ENCODE measurements at places on chromosomes 2 and 18.

GRCh38 chr2:178110681-178111080 lies 1.6 kb upstream of the RBM45 start:
- no peak for DNase-seq

- DNase-seq = no peak
These were observed 57.2 kb downstream of the TACR1 start for GRCh38 chr2:75142081-75142480.

DNA sequence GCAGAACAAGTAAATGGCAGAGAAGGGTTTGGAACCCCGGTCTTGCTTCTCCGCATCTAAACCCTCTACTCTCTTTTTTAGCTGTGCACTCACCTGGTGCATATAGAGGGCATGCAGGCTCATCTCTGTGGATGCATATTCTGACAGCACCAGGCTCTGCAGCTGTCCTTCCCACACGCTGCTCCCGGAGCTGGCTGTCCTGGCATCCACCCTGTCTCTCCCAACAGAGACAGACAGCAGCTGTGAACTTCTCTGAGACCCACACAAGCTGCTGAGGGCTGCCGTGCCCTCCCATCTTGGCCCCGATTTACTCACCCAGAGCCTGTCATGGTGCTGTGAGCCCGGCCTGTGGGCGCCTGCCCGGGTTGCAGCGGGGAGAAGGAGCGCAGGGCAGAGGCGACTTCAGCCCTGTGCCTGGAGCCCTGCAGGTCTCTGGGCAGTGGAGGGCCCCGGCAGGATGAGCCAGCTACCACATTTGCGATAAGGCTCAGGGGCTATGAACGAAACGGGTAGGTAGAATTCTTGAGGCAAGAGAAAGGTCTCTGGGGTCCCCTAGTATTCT lies 3.3 kb upstream of the ABCB6 start:
- DNase-seq = no peak

- DNase-seq = no peak
These were observed 252.1 kb downstream of the RBM43 start for GRCh38 chr2:151009437-151010175.

- DNase-seq = peak; percentile 9
These were observed 61.3 kb upstream of the RAPGEF4 start for GRCh38 chr2:172674034-172674967.

- no peak for DNase-seq
These were observed 693 bp downstream of the ORC2 start for GRCh38 chr2:200962811-200963123.

- DNase-seq = no peak
These were observed 129.9 kb downstream of the PRPF40A start for GRCh38 chr2:152587187-152587947.

GRCh38 chr18:22900558-22901238 lies 32.4 kb upstream of the RBBP8 start:
- no peak for DNase-seq

DNA sequence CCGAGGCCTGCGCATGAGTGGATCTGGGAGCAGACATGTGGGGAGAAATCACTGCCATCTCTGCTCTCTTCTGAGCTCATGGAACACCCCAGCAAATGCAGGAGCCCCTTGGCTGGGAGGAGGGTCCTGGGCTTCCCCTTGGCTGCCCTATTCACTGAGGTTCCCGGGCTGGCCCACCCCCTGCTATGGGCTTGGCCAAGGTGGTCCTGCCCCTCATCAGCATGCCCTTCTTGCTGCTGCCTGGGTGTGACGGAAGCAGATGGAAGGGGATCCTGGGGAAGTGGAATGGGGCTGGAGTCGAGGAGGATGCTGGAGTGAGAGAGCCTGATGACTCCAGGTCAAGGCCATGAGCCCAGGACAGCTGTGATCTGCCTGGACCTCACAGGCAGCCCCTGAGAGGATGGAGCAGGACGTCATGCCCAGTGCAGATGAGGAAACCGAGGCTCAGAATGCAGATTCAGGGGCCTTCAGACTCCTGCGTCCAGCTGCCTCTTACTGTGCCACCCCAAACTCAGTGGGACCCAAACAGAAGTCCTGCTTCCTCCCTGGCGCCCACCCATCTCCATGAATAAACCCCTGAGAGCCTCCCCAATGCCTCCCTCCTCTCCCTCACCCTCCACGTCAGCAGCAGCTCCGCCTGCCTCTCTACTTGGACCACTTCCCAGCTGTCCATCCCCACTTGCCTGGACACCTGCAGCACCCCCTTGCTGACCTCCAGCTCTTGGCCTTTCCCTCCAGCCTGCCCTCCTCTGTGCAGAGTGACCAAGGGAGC lies 4.0 kb downstream of the SNED1 start:
- DNase-seq = no peak

DNA sequence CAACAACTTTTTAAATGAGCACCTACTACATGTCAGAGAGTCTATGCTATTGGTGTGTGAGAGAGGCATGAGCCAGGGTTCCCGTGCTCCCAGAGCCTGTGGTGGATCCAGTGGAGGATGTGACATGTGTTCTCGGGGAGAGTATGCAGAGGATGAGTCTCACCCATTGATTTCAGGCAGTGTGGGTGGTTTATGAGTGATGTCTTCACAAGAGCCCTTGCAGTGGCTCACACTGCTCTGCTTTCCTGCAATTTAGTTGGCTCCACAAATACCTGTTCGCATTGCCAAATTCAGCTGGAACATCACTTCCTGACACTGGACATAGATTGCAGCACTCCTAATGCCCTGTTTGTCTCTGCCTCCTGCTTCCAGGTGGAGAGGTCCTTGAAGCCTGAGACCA lies 243.6 kb upstream of the CXCR4 start:
- no peak for DNase-seq

DNA sequence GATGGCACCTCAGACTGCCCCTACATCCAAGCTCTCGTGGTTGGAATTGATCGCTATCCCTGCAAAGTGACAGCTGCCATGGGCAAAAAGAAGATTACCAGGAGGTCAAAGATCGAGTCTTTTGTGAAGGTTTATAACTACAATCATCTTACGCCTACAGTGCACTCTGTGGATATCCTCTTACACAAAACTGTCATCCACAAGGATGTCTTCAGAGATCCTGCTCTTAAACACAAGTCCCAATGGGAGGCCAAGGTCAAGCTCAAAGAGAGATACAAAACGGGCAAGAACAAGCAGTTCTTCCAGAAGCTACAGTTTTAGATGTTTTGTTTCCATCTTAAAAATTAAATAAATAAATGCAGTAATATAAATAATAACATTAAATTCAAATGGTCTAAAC lies 45.4 kb downstream of the INO80D start:
- no peak for DNase-seq

- no peak for DNase-seq
These were observed 45.4 kb downstream of the LCT start for GRCh38 chr2:135791418-135792190.

DNA sequence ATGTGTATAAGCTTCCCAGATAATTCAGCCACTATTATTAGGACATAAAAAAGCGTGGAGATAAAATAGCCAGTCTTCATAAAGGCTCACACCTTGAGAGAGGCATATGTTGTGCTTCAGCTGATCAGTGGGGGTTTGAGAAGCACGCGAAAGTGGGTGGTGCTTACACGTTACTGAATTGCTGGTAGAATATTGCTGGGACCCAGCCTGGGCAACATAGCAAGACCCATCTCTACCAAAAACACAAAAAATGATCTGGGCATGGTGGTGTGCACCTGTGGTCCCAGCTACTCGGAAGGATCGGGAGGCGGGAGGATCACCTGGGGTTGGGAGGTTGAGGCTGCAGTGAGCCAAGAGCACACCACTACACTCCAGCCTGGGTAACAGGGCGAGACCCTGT lies 74.9 kb upstream of the MBOAT2 start:
- DNase-seq = no peak

DNA sequence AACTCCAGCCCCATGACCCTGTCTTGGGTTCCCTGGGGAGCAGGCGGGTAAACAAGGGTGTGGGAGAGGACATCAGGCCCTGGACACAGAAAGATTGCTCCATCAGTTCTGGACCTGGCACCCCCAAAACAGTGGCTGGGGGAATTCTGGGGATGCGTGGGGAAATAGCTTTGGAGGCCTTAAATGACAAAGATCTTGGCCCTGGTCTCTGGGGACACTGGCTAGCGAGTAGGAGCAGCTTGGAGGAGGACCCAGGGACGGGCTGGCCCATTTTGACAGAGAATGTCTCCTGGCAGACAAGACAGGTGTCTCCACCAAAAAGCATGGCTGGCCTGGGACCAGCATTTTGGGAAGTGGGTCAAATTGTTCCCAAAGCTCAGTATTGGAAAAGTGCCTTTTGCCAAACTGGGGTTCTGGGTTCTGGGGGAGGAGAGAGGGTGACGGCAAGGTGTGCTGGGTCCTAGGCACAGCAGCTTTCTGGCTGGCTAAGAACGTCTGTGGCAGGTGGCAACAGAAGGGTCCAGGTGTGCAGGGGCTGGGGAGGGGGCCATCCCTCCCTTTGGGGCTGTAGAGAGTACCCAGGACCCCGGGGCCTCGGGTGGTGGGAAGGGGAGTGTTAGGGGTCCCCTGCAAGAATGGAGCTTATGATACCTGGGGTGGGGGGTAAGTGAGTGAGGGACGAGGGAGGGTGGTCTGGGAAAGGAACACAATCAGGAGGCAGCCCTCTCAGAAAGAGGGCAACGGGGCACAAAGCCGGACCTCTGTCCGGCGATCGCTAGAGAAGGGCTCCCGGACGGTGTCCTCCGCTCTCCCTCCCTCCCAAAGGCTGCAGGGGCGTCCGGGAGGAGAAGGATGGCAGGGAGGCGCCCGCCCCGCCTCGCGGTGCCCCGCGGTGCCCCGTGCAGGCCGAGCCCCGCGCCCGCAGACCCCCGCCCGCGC lies 556 bp downstream of the CYRIA start:
- no peak for DNase-seq

GRCh38 chr2:187505065-187505672 lies 49.1 kb downstream of the TFPI start:
- no peak for DNase-seq

GRCh38 chr2:166057370-166058164 lies 70.3 kb downstream of the SCN1A start:
- DNase-seq = no peak

GRCh38 chr2:34660741-34661140 lies 1061.6 kb upstream of the FAM98A start:
- DNase-seq = no peak

DNA sequence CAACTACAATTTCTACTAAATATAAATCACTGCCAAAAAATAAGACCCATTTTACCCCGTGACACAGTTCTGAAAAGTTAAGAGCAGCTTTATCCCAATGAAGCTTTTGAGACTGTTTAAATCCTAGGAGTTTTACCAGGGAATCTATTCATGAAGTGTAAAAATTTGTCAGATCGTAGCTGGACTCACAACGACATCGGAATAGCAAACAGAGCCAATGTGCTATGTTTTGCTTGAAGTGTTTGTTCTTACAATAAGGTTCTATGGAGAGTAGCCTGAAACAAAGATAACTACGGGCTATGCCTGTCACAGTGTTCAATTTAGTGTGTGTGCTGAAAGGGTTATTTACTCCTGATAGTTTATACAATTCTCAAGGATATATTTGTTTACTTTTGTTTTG lies 78.5 kb upstream of the L3MBTL4 start:
- no peak for DNase-seq

DNA sequence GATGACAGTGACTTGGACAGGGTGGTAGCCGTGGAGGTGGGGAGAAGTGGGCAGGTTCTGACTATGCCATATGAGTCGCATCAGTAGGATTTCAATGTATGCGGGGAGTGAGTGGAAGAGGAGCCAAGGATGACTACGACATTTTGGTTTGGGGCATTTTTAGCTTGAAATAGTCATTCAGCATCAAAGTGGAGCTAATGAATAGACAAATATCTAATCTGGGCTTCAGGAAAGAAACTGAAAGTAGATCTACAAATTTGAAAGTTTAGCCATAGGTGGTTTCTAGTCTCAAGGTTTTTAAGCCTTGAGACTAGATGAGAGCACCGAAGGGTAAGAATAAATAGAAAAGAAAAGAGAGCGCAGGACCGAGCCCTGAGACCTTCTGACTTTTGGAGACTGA lies 58.3 kb downstream of the FEZ2 start:
- no peak for DNase-seq

GRCh38 chr2:98592565-98592964 lies 15.7 kb downstream of the COA5 start:
- DNase-seq = no peak

DNA sequence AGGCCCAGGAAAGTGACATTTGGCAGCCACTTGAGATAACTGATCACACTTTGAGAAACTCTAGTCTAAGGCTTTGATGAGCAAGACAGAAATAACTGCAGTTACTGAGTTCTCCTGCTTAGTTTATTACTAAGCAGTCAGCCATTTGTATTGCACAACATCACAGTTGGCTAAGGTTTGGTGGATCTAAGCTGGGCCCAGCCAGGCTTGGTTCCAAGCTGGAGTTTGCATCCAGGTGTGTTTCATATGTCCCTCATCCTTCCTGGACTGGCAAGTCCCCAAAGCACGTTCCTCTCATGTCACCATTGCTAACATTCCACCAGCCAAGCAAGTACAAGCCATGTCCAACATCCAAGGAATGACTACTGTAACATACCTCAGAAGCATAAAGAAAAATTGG lies 71.3 kb upstream of the ZNF532 start:
- DNase-seq = no peak

DNA sequence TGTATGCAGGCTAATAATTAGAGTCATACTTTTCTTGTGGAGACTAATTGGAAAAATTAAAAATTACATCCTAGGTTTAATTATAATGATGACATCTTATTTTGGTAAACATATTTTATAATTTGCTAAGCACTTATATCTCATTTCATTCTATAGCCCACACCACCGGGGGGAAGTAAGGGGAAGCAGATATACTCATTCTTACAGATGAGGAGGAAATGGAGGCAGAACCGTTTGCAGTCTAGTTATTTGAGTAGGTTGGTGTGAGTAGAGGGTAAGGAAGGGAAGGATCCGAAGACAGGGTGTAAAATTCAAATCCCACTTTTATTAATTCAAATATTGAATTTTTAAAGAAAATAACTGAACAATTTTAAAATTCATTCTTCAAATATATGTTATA lies 3.7 kb downstream of the ITGAV start:
- no peak for DNase-seq

GRCh38 chr2:202495230-202495604 lies 119.1 kb downstream of the BMPR2 start:
- no peak for DNase-seq

All from activated CD8-positive, alpha-beta memory T cell treated with anti-CD3 and anti-CD28 coated beads for 1 hour (primary cell).